ENCODE measurements at places on chromosomes 16 and 17. TPM values are rescaled to one million over a fixed set of nuclear protein-coding genes. Genes with fewer than 3 reads are reported as not detected.

The NEUROD2 gene
- polyA plus RNA-seq: not detected

The SPSB3 gene
- polyA plus RNA-seq: 76.2 TPM

The SEZ6 gene
- 0.21 TPM for polyA plus RNA-seq

The MYH13 gene
- polyA plus RNA-seq: not detected

The MIEF2 gene
- polyA plus RNA-seq: 3.0 TPM

The C17orf107 gene
- 2.6 TPM for polyA plus RNA-seq

The CDK3 gene
- polyA plus RNA-seq: 5.4 TPM

The C16orf54 gene
- polyA plus RNA-seq: 1.6 TPM

The ARHGAP27 gene
- 33.4 TPM for polyA plus RNA-seq

The ASPHD1 gene
- 7.0 TPM for polyA plus RNA-seq

The DPEP1 gene
- 0.34 TPM for polyA plus RNA-seq

The PLLP gene
- 7.6 TPM for polyA plus RNA-seq

The IRX6 gene
- polyA plus RNA-seq: 0.51 TPM

The PCGF2 gene
- 61.1 TPM for polyA plus RNA-seq

The CRHR1 gene
- 0.10 TPM for polyA plus RNA-seq

The CDR2L gene
- polyA plus RNA-seq: 10.6 TPM

The KRTAP4-5 gene
- polyA plus RNA-seq: not detected

The PKMYT1 gene
- 2.2 TPM for polyA plus RNA-seq

The ALOX12B gene
- not detected for polyA plus RNA-seq

The RSKR gene
- polyA plus RNA-seq: 2.9 TPM

The CETP gene
- 0.39 TPM for polyA plus RNA-seq

The PDILT gene
- polyA plus RNA-seq: 9.2 TPM

The TTYH2 gene
- polyA plus RNA-seq: 4.9 TPM

The NME1 gene
- 72.9 TPM for polyA plus RNA-seq

The OTOP2 gene
- not detected for polyA plus RNA-seq

The RND2 gene
- 1.8 TPM for polyA plus RNA-seq

The NLRC3 gene
- polyA plus RNA-seq: 0.26 TPM

The DHRS7C gene
- 1.3 TPM for polyA plus RNA-seq

Measured in adipose tissue (tissue), 3 donors.